ENCODE measurements at places on chromosomes 4 and X. TPM values are rescaled to one million over a fixed set of nuclear protein-coding genes. Genes with fewer than 3 reads are reported as not detected.

GRCh38 chr4:14607001-14607400 lies 395.3 kb upstream of the CPEB2 start:
- no peak for DNase-seq

The KCNE5 gene
- not detected for total RNA-seq

The COL25A1 gene
- total RNA-seq: 0.87 TPM

DNA sequence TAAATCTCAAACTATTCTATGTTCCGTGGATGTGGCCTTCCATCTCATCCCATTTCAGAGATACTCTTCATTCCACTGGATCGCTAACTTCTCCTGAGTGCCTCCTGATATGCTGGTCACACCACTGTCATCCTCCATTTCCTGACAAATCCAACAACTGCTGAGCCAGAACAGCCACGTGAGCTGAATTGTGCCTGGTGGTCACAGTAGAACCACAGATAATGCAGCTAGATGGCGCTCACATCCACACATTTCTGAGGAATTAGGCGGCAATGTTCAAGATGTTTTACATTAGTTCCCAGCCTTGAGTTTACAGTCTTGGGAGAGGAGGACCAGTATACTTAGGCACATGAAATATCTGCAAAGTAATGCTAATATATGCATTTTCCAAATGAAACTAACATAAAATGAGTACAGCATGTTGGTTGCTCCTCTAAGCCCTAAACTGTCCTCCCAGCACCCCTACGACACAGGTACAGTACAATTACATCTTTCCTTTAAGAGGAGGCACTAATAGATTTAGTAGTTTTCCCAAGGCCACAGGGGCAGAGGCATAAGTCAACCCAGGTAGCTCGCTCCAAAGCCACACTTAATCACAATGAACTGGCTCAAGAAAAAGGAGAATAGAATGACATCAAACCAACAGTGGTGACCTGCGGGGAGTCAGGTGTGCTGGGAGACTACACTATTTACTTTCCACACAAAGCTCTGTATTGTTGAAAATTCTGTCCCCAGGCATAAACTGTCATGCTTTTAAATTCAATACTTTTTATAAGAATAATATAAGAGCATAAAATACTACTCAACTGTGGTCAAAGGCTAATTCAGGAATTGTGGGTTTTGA lies 134.2 kb downstream of the CHIC2 start:
- peak; percentile 69 for DNase-seq

The WNK3 gene
- total RNA-seq: 16.0 TPM

The HMGN5 gene
- total RNA-seq: 4.3 TPM

DNA sequence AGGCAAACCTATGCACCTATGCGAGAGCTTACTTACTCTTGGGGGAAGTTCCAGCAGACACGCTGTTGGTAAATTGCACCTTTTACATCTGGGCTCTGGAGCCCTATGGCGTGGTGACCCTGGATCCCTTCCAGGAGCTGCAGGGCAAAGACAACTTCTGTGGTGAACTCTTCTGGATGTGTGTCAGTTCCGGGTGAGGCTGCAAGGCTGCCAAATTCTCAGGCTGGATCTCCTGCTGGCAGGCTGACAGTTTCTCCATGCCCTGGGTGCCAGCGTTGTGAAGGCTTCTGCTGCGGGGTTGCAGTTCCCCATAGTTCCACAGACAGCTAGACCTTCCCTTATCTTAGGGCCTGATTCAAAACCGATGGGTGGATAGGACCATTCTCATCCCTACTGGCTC lies 37.9 kb downstream of the RAP2C start:
- peak; percentile 48 for DNase-seq

DNA sequence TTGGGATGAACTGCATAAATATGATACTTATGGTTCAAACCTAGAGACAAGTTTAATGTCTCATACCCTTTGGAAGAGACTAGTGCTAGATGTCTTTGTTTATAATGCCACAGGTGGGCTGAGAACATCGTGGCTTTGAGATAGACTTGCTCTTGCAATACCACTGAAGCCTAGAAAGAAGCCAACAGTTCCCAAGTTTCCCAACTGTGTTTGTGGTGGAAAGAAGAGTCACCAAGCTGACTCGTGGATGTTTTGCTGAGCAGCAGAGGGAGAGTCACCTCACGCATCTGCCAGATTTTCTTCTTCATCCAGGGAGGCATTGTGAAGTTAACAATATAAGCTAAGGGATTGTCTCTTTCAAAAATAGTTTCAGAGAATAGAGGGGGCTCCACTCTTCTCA lies 1076.2 kb downstream of the C4orf33 start:
- DNase-seq: no peak

GRCh38 chr4:189779281-189779980 lies 161.2 kb upstream of the FRG1 start:
- DNase-seq: no peak

The ERAS gene
- total RNA-seq: not detected

The ATP2B3 gene
- not detected for total RNA-seq

- DNase-seq: no peak
These were observed 23.7 kb downstream of the FAM193A start for GRCh38 chr4:2560167-2560566.

DNA sequence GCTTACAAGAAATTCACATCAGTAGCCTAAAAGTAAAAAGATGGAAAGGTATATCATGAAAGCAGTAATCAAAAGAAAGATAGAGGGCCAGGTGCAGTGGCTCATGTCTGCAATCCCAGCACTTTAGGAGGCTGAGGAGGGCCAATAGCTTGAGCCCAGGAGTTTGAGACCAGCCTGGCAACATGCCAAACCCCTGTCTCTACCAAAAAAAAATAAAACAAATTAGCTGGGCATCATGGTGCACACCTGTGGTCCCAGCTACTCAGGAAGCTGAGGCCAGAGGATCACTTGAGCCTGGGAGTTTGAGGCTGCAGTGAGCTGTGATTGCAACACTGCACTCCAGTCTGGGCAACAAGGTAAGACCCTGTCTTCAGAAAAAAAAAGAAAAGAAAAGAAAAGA lies 55.5 kb downstream of the GSPT2 start:
- no peak for DNase-seq

DNA sequence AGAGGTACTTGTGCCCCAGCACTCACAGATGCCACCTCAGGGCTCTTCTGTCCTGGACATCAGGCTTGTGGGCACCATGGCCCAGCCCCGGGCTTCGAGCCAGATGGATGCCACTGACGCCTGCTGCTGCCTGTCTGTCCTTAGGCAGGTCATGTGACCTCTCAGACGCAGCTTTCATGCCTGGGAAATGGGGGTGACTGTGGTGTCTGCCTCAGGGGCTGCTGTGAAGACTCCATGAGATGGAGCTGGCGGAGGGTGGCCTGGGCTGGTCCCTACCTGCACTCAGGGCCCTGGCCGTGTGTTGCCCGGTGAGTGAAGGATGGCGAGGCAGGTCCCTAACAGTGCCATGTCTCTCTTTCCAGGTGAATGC lies 6.5 kb downstream of the CPZ start:
- DNase-seq: no peak

The AFAP1 gene
- 1.8 TPM for total RNA-seq

DNA sequence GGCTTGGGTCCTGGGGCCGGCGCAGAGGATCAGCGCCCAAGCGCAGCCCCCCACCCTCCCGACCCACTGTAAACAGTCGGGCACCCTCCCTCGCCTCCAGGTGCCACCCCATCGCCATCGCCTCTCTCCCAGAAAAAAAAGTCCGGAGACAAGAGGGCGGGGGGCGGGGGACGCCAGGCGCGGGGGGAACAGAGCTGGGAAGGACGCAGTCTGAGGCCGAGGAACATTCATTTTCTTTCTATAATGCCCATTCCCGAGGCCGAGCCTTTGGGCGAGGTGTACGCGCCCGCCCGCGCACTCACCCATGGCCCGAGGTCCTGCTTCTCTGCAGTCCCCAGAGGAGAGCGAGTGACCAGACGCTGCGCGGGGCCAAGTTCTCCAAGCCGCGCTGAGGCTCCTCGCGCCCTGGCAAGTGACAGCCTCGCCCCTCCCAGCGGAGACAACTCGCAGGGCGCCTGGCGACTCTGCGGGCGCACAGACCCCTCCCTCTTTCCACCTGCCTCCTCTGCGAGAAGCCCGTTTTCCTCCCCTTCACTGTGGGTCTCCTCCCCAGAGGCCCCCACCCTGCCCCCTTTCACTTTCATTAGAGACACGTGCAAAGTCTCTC lies 63.5 kb upstream of the WDR17 start:
- DNase-seq: peak; percentile 61

The ETDA gene
- total RNA-seq: not detected

GRCh38 chr4:98908703-98909262 lies 20.1 kb downstream of the EIF4E start:
- DNase-seq: no peak

DNA sequence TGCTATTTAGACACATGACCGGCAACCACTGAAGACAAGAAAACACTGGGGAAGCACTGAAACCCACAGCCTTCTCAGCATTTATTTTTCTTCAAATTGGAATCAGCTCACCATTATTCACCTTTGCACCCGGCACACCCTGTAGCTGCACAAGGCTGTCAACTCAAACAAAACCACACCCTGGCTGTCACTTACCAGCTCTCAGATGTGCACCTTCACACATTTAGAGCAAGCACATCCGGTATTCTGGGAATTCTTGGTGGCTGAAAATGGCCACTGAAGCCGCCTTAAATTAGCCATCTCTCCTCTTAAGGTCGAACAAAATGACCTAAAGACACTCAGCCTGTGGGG lies 5.9 kb downstream of the ZFYVE28 start:
- no peak for DNase-seq

DNA sequence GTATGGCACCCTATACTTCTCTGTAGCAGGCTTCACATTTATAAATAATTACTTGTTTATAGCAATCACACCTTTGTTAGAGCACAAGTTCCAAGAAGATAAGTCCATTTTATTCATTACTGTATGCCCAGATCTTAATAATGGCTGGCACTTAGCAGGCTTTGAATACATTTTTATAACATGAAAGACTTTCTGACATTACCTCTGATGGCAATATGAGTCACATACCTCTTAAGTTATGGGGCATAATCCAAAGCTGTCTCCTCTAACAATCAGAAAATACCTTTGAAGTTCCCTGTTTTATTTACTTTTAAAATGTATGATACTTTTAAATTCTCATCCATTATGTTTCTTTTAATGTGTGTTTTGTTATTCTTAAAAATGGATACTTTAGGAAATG lies 12.2 kb downstream of the SCRG1 start:
- DNase-seq: no peak

DNA sequence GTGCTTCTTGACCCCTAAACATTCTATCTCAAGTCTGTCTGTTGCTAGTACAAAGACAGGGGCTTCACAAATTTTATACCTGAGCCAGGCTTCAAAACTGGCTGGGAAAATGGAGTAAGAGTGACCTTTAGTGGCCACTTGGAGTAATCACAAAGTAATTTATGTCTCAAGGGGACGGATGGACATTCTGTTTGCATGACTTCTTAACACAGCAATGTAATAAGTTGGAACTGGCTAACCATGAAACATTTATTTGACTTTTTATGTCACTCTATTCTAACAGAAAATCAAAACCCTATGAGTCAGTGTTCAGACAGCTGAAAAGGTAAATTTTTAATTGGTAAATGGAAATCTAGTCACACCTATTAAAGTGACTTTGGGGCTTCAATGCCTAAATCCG lies 600.6 kb downstream of the ANKRD50 start:
- no peak for DNase-seq

The CT45A2 gene
- total RNA-seq: not detected

The CSAG3 gene
- total RNA-seq: not detected

DNA sequence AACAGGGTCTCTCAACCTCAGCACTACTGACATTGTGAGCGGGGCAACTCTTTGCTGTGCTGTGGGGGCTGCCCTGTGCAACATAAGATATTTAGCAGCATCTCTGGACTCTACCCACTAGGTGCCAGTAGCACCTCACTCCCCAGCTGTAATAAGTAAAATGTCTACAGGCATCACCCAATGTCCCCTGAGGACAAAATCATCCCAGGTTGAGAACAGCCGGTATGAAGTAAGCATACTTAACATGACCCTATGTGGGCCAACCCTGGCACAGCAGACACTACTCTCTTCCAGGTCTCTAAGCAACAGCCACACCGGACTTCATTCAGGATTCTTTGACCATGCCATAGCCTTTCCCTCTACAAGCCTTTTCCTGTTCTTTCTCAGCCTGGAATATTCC lies 10.5 kb upstream of the MGST2 start:
- no peak for DNase-seq

The FAM47A gene
- total RNA-seq: not detected

DNA sequence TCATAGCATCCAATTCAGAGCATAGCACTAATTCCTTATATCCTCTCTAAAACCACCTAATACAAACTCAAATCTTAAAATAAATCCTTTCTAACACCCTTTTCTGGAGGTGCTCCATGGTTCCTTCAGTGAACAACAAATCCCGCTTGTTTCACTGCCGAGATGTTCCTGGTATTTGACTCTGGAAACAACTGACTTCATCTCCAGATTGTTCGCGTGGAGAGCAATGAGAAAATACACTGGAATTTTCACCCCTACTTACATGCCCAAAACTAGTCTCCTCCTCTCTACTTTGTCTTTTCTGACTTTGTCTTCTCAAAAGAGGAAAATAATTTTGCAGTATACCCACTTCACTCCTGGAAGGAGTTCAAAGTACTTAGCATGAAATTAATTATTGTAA lies 129.0 kb downstream of the PLS3 start:
- no peak for DNase-seq

DNA sequence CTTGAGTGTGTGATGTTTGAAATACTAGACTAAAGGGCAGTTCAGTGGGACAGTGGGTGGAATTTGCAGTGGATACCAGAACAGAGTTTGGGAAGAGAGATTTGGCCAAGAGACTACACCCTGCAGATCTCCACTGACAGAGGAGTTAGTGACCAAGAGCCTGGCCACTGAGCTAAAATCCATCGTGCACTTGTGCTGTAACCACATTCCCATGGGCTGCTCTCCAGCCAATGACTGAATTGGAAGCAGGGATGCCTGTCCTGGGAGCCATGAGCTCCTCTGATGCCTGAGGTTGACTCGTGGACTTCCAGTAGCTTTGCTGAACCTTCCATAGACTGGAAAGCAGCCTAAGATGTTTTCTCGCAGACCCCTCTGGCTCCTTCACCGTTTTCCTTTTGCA lies 296.1 kb downstream of the TRIML1 start:
- no peak for DNase-seq

DNA sequence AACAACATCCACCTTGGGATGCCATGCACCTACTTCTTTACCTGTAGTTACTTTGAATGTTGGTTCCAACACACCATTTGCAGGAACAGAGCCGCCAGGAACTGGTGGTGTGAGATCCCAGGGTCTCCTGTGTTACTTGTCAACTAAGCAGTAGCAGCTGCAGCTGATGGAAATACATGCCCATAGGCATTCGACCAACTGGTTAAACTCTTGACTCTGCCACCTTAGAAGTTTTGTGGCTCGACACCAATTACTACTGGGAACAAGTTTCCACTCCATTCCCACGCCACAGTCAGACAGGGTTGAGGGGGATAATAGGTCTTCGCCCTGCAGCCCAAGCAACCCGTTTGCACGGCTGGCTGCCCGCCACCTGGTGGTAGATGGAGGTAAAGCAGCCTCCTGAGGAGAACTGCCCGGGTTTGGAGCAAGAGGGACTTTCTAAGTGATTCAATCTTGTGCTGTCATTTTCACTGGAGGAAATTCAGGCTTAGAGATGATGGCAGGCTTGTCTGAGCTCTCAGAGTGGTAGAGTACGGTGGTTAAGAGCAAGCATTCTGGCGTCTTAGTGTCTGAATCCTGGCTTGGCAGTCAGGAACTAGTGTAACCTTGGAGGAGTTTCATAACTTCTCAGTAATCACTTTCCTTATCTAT lies 119.1 kb upstream of the TRIM2 start:
- peak; percentile 74 for DNase-seq

GRCh38 chrX:17411205-17411604 lies 36.2 kb downstream of the NHS start:
- no peak for DNase-seq

The SUPT20HL2 gene
- total RNA-seq: not detected

The CACNA1F gene
- not detected for total RNA-seq

The GALNTL6 gene
- 0.15 TPM for total RNA-seq

- DNase-seq: no peak
These were observed 29.6 kb downstream of the PHOX2B start for GRCh38 chr4:41718907-41719306.
